Activated naive CD8-positive, alpha-beta T cell treated with anti-CD3 and anti-CD28 coated beads for 36 hours (primary cell): ENCODE measurements at places on chromosomes 4 and X.

DNA sequence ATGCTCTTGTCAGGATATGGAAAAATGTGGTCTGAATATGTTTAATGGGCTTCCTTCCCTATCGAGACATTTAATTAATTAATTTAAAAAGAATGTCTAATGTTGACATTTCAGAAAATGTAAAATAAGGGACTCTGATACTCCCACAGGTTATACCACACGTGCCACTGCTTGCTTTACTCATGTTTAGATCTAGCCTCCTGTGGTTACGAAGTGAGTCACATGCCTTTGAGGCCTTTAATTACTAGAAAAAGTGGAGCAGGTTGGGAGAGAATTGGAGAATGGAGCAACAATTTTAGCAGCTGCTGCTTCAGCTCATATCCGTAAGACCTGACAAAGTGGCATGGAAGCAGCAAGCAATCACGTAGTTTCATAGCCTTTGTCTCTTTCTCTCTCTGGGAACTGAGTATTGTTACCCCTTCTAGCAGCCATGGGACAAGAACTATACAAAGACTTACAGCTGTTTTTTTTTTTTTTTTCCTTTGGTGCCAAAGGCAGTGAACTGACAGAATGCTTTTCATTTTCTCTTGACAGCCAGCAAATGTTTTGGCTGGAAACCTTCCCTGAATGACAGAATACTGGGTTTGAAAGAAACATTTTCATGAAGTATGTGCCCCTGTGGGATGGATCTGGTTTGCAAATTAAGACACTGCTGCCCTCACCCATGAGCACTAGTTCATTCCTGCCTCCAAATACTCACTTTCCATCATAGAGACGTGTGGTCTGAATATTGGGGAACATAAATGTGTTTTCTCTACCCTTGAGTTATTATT, 355.1 kb upstream of the PABPC5 start:
- no peak overlapping the region for H3K4me3 ChIP-seq
- DNase-seq: no peak
- no peaks in the 10 kb centered on the region for H3K36me3 ChIP-seq
- H3K4me1 ChIP-seq: no peaks in the 10 kb centered on the region

GRCh38 chr4:70449220-70449619, 22.8 kb upstream of the MUC7 start:
- H3K4me1 ChIP-seq: no peaks in the 10 kb centered on the region
- H3K36me3 ChIP-seq: no peaks in the 10 kb centered on the region
- no peak overlapping the region for H3K4me3 ChIP-seq

GRCh38 chrX:115493015-115493414, 68.0 kb upstream of the PLS3 start:
- no peak overlapping the region for H3K4me3 ChIP-seq
- DNase-seq: no peak

- peaks cover 7% of the 10 kb centered on the region for H3K27me3 ChIP-seq
- H3K27ac ChIP-seq: no peak overlapping the region
- H3K36me3 ChIP-seq: no peaks in the 10 kb centered on the region
- no peak for DNase-seq
- no peaks in the 10 kb centered on the region for H3K4me1 ChIP-seq
These were observed 10.0 kb downstream of the HTRA3 start for GRCh38 chr4:8279321-8280157.
